Motor neuron (in vitro differentiated cells): ENCODE measurements at places on chromosomes 2 and 18. TPM values are rescaled to one million over a fixed set of nuclear protein-coding genes. Genes with fewer than 3 reads are reported as not detected.

DNA sequence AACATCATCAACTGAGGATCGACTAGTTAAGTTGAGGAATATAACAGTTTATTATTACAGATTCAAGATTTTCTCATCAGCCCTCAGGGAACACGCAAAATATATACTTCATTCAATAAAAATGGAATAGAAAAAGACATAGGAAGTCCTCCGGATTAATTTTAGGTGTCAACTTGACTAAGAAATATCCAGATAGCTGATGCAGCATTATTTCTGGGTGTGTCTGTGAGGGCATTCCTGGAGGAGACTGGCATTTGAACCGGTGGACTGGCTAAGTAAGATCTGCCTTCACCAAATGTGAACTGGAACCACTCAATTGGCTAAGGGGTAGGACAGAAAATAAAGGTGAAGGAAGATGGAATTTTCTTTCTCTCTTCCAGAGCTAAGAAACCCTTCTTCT lies 845.3 kb downstream of the SOCS6 start:
- ATAC-seq, result no peak

Gene REG3G
- 0.23 TPM in 1 of 2 replicates, not detected in the other for total RNA-seq

Gene TDRD15
- 0.05 and 0.08 TPM in 2 replicates for total RNA-seq

DNA sequence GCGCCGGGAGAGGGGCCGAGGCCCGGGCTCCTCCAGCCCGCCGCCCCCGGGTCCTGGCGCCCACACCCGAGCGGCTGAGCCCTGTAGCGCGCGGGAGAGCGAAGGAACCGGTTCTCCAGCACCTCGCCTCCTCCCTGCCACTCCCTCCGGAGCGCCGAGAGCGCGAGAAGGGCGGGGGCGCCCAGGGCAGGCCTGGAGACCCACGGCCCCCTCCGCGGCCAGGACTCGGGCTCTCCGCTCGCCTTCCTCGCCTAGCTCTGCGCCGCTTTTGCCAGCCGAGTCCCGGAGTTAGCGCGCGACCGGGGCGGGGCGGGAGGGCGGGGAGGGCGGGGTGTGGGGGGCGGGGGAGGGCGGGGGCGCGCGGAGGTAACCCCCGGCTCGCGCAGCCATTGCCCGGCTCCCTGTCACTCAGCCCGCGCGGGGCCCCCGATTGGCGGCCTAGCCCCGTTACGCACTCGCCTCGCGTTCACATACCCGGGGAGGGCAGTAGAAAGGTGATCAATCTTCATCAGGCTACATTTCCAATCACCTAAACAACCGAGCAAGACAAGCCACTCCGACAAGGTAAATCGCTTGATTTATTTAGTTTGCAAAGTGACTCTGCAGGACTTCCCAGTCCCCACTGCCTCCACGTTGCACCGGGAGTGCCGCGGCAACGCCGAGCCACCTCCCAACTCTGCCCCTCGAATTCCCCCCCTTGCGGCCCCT lies at the start of gene OTX1:
Gene OTX1 (plus strand): TSS at position 497 of the 708 bp plus-strand sequence. CDS start 2,161 bp downstream, outside the sequence.
- peak; percentile 64 for ATAC-seq

Gene INO80C
- total RNA-seq, result 13.5 and 15.3 TPM in 2 replicates

DNA sequence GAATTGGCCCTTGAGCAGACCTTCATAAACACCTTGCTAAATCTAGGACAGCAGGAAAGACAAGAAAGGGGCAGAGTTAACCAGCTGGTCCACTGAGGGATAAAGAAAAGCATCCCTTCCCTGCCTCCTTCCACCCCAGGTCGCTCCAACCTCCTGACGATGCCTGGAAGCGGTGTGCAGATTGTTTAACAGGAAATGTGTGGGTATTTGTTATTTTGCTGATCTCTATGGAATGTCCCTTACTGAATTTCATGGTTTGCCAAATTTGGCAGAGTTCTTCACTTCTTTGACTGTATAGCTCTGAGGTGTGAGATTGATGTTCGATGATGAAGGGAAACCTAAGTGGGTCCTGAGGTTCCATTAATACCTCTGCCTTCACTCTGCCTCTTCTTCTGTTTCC lies 72.9 kb downstream of the MAP3K20 start:
- ATAC-seq, result no peak

Gene SERPINB11
- 0.57 and 0.78 TPM in 2 replicates for total RNA-seq

GRCh38 chr2:46173636-46174250 lies 123.5 kb upstream of the EPAS1 start:
- ATAC-seq, result no peak

- ATAC-seq, result peak; percentile 79
These were observed 85.6 kb downstream of the IKZF2 start for GRCh38 chr2:213065583-213066442.

Gene ACTG2
- 228 and 231 TPM in 2 replicates for total RNA-seq

Gene WDFY1
- total RNA-seq, result 45.0 and 46.2 TPM in 2 replicates

DNA sequence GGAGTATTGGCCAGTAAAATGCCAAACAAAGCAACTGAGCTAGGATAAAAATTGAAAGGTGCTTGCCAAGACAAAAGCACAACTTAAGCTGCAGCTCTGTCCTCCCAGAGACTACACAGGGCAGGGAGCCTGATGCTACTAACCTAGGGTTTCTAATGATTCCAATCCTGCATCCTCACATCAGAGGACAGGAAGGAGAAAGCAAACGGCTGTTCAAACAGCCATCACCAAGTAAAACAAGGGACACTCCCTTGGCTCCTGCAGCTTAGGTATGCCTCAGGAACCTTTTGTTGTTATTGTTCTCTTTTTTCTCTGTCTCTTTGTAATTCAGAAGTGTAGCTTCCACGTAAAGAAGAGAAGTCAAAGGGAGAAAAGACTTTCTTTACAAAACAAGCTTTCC lies 99.5 kb downstream of the TCF4 start:
- peak; percentile 43 for ATAC-seq

Gene ANKRD29
- 6.9 and 8.8 TPM in 2 replicates for total RNA-seq

DNA sequence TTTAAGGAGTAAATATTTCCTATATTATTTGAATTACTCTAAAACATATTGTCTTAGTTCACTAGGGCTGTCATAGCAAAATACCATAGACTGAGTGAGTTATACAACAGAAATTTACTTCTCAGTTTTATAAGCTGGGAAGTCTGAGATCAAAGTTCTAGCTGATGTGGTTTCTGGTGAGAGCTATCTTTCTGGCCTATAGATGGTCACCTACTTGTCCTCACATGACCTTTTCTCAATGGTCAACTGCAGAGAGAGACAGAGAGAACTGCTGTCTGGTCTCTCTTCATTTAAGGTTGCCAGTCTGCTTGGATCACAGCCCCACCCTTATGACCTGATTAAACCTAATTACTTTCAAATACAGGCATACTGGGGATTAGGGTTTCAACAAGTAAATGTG lies 490.9 kb downstream of the FBXO15 start:
- ATAC-seq, result no peak

DNA sequence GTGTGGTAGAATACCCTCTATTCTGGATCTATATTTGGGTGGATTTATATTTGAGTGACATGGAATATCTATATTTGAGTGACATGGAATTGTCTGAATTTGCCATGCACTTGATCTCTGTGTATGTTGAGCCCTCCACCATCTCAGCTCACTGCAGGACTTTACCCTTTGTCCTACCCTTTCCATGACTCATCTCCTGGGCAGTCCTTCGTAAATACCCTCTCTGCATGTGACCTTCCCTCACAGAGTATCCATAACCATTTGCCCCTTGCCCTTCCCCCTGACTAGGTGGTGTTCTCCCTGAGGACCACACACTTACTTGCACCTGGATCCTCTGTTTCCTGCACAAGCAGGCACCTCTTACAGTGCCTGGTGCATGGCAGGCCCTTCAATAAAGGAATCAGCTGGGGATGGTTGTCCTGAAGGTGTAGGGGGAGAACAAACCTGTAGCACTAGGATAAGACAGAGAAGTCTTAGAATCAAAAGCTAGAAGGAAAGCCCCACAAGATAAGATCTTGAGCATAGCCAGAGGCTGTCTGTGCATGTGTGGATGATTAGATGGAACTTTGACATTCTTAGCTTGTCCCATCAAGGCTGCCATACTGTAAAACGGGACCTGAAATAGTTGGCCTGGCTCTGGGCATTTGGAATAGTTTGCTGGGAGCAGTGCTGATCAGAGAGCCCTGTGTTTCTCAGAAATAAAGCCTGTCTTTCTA lies 230.4 kb downstream of the FHOD3 start:
- ATAC-seq, result no peak

Gene MAL
- total RNA-seq, result 1.8 and 2.9 TPM in 2 replicates

Gene TNFAIP6
- 0.68 TPM in 1 of 2 replicates, not detected in the other for total RNA-seq

DNA sequence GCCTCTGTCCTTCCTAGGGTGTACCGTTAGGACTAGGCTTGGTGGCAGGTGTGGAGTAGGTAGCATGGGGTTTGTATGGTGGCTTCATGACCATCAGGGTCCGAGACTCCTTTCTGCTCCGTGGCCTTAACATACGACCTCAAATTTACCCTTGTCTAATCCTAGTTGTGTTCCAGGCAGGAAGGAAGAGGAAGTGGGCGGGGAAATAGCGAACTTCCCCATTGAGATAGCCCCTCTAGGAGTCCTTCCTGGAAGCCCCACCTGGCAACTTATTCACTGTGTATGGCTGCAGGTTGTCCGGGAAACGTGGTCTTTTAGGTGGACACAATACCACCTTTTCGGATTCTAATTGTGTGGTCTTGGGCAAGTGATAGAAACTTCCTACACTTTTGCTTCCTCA lies 9.3 kb downstream of the CD8A start:
- ATAC-seq, result no peak

Gene SLC19A3
- 0.35 and 0.38 TPM in 2 replicates for total RNA-seq

GRCh38 chr2:120622159-120622869 lies 113.4 kb upstream of the GLI2 start:
- no peak for ATAC-seq

- ATAC-seq, result no peak
These were observed 213.8 kb upstream of the MGAT5 start for GRCh38 chr2:134039912-134040581.

Gene UNC80
- 0.50 TPM in 1 of 2 replicates, not detected in the other for total RNA-seq

Gene GCG
- total RNA-seq, result not detected in 2 replicates

- ATAC-seq, result no peak
These were observed 20.9 kb downstream of the OXER1 start for GRCh38 chr2:42742740-42743658.

GRCh38 chr2:42404676-42405075 lies 43.7 kb upstream of the COX7A2L start:
- ATAC-seq, result no peak

DNA sequence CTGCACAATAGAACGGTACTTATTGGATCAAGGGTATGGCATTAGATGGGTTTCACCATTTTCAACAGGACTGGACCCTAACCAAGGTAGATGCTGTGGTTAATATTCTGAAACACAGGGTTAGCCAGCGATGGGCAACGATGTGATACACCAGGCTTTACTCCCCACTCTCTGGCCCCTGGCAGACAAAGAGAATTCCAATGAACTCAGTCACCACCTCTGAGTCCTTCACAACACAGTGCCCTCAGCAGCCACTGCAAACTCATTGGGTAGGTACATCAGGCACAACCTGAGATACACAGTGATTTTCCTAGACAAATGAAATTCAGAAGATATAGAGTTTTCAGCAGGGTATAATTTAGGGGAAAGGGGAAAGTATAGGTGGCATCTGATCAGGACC lies 634.5 kb downstream of the ZEB2 start:
- no peak for ATAC-seq

GRCh38 chr18:35236571-35237363 lies 4.1 kb upstream of the ZNF397 start:
- no peak for ATAC-seq

Gene MGAT4A
- 13.8 and 13.9 TPM in 2 replicates for total RNA-seq

Gene FOSL2
- total RNA-seq, result 29.2 and 32.5 TPM in 2 replicates

DNA sequence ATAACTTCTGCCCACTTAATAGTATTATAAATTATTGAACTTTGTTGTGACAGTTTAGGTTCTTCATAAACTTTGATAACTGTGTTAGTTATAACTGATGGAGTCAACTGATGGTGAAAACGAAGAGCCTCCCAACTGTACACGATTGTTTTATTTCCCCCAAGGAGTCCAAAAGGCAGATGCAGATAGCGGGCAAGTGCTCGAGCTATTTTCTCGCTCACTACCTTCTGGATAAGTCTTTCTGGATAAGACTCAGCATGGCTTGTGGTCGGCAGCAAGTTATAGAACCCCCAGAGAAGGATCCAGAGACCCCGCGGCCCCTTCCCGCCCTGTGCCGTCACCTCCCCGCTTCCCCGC lies 517 bp downstream of the GCFC2 start:
- ATAC-seq, result no peak

Gene LINC00305
- total RNA-seq, result not detected in 2 replicates

DNA sequence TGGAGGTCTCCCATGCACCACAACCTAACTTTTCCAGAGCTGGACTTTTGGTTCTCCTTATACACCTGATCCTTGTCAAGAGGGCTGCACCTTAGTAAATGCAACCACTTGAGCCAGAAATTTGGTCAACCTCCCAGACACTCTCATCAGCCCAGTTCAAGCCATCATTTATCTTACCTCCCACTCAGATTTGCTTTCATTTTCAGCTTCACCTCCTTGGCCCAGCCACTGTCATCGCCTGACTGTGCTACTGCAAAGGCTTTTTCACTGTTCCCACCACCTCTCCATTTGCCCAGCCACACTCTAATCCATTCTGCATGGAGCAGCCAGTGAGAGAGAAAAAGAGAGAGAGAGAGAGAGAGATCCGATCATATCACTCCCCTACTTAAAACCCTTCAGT lies 112.4 kb upstream of the DDX18 start:
- no peak for ATAC-seq

GRCh38 chr2:234747032-234747431 lies 204.8 kb upstream of the SH3BP4 start:
- ATAC-seq, result no peak

Gene FLACC1
- 3.7 and 4.0 TPM in 2 replicates for total RNA-seq

GRCh38 chr2:187442378-187442777 lies 5.7 kb downstream of the CALCRL start:
- ATAC-seq, result no peak

Gene SIX3
- total RNA-seq, result 0.13 TPM in 1 of 2 replicates, not detected in the other

GRCh38 chr2:140363131-140363530 lies 1582.9 kb upstream of the NXPH2 start:
- no peak for ATAC-seq

Gene EGR4
- 0.47 and 0.68 TPM in 2 replicates for total RNA-seq

DNA sequence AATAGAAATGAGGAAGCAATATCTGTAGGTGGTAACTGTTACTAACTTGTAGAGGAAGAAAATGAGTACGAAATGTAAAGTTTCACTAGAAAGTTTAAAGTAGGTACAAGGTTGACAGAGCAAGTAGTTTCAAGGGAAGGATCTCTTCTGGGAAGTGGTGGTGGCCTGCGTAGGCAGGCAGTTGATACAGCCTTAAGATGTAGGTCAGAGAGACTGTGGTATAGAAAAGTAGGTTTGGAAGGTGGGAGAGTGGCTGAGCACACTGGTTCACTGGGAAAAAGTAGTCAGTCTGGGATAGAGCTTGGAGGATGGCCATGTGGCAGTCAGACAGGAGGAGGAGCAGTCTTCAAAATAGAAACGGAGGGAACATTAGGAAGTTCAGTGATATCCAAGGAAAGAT lies 23.5 kb downstream of the KDM3A start:
- ATAC-seq, result peak; percentile 41

DNA sequence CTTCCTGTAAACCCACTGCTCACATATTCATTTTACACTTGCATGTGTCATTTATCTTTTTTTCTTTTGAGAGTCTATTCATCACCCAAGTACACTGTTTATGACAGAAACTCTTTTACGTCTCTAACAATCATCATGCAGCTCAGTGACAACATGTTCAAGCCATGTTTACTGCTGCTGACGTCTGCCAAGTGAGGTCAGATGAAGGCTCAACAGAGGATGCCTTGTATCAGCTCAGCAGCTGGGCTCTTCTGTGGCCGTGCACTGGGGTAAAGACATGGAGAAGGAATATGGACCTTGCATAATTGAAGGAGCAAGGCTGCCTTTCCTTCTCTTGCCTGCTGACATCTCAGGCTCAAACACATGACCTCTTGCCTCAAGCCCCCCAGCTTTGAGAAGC lies 99.6 kb downstream of the ADD2 start:
- ATAC-seq, result no peak
